ENCODE measurements at places on chromosomes 3 and 15.

DNA sequence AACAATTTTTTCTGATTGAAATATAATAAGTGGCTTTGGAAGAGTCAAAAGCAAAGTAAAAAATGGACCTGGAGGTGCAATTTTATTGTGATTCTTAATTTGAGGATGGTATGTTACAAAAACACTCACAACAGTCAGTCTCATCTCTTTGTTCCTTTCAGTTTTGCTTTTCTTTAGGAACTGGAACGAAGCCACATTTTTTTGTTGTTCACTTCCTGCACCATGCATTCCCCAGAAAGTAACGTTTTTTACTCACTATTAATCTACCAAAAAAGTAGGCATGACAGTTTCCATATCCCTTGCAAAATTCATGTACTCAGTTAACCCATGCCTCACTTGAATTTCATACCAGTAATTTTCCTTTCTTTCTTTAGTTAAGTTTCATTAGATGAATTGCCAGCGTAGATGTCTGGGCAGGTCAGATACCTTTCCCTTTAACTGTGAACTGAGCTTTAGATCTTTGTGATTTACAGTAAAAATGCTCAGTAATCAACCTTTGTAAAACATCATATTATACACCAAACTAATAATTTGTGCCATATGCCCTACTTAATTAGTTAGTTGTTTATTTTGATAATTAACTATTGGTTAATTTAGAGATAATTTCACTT lies 384.3 kb downstream of the ROBO1 start:
- no peak for DNase-seq

- peak; percentile 62 for DNase-seq
Observed at GRCh38 chr3:72675243-72675642, 173.0 kb downstream of the SHQ1 start.

- DNase-seq, result peak; percentile 99
Observed at GRCh38 chr3:169002689-169003088, 660.8 kb downstream of the MECOM start.

DNA sequence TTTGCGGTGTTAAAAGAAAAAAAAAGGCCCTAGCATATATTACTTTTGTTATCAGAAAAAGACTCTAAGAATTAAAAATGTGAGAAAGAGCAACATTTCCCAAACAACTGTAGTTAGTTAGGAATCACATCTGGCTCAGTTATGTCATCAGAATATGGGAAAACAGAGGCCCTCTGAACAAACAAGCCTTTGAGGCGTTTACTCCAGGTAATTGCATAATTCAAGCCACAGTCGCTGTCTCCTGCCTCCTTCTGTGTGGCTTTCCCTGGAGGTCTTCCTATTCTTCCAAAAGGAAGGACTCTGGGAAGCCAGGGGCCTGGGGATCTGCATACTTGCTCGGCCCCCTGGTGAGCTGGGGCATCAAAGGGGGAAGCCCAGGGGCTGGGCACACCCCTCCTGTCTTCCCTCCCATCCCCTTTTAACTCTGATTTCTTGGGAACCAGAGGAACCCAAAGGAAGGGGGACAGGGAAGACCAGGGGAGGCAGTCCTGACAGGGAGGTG lies 3.7 kb upstream of the FAM107A start:
- peak; percentile 74 for DNase-seq

- peak; percentile 33 for DNase-seq
Observed at GRCh38 chr3:66392512-66392911, 108.3 kb downstream of the LRIG1 start.

GRCh38 chr15:73959012-73959581 lies 32.8 kb downstream of the LOXL1 start:
- DNase-seq, result peak; percentile 48

GRCh38 chr3:136750209-136750896 lies 1.8 kb downstream of the STAG1 start:
- peak; percentile 7 for DNase-seq

DNA sequence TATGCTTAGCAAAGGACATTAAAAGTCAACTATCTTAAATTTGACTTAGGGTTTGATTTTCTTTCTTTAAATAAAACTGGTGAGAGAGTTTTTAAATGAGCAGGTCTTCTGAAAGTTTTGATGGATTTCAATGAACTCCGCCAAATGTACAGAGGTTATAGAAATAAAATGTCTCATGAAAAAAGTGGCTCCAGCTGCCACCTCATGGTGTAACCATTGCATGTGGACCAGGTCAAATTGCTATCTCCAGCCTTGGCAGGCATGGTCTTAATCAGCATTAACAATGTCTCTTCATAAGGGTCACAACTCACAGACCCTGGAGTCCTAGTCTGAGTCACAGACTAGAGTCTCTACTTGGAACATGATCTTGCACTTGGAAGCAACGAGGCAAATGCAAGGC lies 182.3 kb downstream of the ADAMTS17 start:
- DNase-seq, result no peak

GRCh38 chr3:152197451-152197850 lies 71.3 kb upstream of the MBNL1 start:
- no peak for DNase-seq

DNA sequence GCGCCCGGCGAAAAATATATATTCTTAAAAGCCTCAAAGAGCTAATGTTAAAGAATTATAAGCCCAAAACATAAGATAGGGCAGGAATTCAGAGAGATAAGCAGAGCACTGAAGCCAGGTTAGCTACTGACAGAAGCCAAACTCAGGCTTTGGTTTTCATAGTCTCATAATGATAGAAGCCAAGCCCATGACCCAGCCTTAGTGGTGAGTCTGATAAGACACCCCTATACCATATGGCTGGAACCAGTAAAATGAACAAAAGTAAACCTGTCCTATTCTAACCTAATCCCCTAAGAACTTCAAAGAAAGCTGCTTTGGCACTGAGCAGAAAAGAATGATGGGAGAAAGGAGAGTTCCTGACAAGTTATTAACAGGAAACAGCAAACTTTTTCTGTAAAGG lies 25.9 kb downstream of the MYO9A start:
- DNase-seq, result no peak

GRCh38 chr15:99169769-99170311 lies 65.0 kb downstream of the SYNM start:
- DNase-seq, result no peak

DNA sequence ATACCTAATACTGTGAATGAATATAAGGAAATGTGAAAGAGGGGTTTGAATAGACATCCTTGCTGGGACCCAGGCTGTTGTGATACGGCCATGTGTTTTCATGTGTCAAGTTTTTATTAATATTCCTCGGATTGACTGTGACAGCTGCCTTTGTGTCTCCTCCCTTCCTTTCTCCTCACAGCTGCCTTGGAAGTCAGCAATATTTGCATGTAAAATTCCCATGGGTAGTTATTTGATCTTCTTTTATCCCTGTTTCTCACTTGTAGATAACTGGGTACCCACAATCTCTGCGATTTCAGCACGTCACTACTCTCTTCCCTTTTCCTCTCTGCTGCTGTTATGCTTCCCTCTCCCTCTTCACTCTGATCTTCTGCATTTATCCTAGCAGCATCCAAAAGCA lies 9.4 kb downstream of the GPR156 start:
- no peak for DNase-seq

DNA sequence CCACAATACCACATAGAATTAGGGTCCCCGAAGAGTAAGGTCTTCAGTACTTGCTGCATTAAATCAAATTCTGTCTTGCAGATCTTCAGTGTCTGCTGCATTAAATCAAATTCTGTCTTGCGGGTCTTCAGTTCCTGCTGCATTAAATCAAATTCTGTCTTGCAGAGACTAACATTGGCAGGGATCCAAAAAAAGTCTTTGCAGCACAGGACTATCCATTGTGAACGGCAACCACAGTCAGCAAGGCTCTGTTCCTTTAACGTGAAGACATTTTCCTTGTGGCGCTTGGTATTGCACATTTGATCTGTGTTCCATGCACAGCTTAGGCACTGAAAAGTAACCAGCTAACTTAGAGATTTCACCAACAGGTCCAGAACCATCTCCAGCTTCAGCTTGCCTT lies 46.8 kb upstream of the POMGNT2 start:
- peak; percentile 8 for DNase-seq

DNA sequence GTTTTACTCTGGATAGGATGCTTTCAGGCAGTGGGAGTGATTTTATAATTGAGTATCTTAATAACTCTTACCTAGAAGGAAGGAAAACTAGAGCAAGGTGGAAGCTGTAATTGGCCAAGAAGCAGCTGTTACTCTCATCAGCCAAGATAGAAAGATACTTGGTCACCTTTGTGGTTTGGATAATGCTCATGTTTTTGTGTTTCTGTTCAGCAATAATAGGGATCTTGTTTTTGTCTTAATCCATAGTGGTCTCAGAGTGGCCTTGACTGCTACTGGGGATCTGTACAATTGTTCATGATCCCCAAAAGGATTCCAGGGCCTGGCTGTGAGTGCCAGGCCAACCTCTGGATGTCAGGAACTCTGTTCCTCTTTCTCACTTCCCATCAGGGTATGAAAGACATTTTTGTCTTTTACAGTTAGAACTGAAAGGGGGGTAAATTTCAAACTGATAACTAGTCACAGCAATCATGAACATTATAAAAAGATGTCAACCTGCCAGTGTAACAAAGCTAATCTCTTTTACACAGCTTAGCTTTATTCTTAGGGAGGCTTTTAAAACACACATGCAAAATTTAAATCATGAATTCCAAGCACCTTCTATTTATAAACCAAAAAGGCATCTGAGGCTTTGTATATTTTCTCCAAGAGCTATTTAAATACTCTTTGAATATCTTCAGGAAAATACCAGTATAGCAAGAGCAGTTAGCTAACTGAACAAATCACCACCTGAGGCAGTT lies 6.0 kb downstream of the UBL7 start:
- DNase-seq, result no peak

- DNase-seq, result no peak
Observed at GRCh38 chr15:78454992-78455391, 17.0 kb downstream of the IREB2 start.

GRCh38 chr3:152266221-152266995 lies 2.3 kb upstream of the MBNL1 start:
- DNase-seq, result peak; percentile 10

DNA sequence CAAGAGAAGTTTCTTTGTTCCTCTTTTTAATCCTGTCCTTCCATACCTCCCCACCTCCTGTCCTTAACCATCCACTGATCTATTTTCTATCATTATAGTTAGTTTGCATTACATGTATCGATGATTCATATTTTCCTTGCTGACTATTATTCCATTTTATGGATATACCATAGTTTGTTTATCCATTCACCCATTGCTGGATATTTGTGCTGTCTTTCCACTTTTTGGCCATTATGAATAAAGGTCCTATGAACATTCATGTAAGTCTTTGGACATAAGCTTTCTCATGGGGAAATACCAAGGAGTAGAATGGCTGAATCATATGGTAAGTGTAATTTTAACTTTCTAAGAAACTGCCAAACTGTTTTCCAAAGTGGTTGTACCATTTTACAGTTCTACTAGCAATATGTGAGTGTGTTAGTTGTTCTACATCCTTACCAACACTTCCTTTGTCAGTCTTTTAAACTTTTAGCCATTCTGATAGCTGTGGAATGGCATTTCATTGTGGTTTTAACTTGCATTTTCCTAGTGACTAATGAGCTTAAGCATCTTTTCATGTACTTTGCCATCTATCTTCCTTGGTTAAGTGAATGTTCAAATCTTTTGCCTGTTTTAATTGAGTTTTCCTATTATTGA lies 11.7 kb downstream of the ATP6V1A start:
- no peak for DNase-seq

DNA sequence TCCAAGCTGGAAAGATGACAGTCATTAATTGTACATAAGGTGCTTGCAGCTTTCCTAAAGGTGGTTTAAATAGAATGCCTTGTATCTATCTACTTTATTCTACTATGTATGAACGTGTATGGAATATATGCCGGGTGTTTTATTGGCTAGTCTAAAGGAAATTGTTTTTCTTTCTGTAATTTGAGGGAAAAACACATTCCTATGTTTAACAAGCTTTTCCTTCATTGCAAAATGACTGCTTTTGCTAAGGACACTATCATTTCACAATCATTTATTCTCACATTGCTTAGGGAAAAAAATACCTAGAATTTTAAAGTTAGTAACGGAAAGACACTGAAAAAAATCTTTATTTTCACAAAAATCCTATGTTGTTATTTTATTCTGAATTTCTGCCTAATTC lies 141.7 kb downstream of the WDR76 start:
- DNase-seq, result no peak

- no peak for DNase-seq
Observed at GRCh38 chr3:134377896-134378295, 3.6 kb upstream of the AMOTL2 start.
